ENCODE measurements at places on chromosomes 11 and 22.

DNA sequence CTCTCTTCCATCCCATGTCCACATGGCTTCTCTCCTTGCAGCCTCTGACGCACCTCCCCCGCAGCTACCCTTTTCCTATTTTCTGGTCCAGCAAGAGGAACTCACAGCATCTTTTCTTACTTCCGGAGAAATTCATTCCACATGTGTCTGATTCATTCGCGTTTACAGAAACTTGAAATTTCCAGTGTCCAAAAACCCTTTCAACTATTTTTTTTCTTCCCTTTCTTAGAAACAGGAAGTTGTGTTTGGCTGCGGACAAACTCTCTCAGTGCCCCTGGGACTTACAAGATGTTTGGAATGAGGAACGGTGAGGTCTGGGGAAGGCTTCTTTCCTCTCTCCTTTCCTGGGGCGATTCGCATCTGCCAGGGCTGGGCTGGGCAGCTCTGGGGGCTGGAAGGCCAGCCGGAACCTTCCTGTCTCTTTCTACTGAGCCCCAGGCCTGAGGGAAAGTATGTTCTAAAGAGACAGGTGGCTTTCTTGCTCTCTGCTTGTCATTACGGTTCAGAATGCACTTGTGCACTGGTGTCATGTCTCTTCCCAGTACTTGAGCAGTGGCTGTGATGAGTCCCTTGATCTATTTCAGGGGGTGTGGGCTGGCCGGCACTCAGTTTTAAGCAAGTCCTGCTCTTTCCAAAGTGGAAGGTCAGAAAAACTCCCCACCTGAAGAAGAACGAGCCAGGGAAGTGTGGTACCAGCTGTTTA is 27.5 kb downstream of the ADAMTS8 start:
- DNase-seq, result no peak

DNA sequence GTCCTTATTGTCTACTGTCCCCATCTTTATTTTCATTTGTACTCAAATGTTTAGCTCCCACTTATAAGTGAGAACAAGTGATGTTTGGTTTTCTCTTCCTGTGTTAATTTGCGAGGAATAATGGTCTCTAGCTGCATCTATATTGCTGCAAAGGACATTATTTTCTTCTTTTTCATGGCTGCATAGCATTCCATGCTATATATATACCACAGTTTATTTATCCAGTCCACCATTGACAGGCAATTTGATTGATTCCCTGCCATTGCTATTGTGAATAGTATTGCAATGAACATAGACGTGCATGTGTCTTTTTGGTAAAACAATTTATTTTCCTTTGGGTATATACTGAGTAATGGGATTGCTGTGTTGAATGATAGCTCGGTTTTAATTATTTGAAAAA is 1545.8 kb upstream of the RAG2 start:
- DNase-seq, result no peak

- no peak for DNase-seq
Measured at GRCh38 chr11:2932850-2933251, 3.6 kb upstream of the PHLDA2 start.

- DNase-seq, result no peak
Measured at GRCh38 chr11:60165538-60165937, 17.3 kb downstream of the MS4A6A start.

DNA sequence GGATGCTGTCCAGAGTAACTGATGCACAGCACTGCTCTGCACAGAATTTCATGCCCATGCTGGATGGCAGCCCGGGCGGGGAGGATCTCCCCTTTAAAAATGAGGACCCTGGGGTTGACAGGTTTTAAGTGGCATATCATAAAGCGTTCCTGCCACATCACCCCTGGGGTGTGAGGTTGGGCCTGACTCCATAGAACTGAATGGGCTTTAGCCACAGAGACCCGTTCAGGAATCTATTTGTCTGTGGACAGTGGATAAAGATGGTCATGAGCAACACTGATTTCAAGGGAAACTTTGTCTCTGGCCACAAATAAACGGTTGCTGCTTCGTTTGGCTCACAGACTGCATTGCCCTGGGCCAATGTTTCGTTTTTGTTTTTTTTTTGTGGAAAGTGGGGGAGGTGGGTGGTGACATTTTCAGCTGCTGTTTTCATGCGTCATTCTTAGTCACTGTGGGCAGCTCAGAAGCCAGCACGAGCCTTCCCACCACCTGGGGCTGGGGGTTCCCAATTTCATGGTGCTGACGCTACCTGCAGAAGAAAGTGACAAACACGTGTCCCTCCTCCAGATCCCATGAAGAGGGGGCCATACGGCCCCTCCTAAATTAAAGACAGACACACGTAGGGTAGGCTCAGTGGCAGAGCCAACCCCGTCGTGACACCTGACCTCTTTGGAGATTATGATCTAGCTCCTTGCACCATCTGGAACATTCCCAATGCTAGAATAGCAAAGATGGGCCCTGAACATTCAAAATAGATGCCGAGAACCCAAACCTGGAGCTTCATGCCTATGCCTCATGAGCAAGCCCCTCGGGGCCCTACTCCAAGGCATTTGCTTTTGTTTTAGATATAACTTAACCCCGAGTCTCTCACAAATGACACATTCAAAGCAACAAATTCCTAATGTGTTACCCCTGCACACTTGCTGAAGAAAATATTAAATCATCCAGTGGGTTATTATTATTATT is 54.8 kb upstream of the PHF21B start:
- DNase-seq, result no peak

DNA sequence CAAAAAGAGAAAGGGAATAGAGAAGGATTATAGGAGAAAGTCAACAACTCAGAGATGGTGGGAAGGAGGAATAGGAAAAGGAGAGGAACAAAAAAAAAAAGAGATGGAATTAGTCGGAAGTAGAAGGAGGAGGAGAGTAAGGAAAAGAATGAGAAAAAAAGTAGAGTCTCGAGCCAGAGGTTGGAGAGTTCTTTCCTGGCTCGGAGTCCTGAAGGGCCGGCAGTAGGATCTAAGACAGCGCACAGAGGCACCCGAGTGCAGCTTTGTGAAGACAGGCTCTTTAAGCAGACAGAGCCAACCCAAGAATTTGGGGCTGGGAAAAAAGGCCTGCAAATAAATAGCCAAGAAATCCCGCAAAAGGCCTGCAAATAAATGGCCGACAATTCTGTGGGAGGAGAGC is 170.4 kb upstream of the CCDC90B start:
- no peak for DNase-seq

GRCh38 chr11:84714316-84714780 is 912.8 kb downstream of the DLG2 start:
- peak; percentile 61 for DNase-seq

- no peak for DNase-seq
Measured at GRCh38 chr11:117170210-117170609, 8.3 kb upstream of the SIDT2 start.

DNA sequence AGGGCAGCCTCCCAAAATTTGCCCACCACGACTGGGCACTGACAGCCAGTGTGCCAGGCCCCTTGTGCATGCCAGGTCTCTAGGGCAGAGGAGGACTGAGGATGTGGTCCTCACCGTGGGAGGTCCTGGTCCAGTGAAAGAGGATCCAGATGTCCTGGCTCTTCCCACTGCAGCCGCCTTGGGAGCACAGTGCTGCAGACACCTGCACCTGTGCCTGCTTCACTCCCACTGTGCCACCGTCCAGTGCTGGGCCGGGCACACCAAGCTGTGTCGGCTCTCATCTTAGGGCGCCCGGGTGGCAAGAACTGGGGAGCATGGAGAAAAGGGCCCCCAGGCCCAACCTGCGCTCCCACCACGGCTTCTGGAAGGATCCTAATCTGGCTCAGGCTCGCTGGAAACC is 1147.1 kb downstream of the BRD1 start:
- no peak for DNase-seq

DNA sequence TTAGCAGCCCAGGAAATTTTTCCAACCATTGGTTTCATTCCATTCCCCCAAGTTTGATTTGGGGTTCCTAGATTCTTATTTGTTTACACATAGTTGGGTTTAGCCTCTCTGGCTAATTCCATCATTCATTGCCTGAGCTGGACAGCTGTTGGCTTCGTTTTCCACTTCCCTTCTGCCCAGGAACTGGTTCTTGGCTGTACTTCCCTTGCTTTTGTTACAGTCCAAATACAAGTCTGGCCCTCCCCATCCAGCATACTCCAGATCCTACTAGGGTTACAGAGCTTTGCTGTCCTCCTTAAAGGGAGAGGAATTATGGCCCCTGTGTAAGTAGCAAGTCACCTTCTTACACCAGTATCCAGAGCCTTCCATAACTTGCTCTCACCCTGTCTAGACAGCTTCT is 356.3 kb downstream of the FAT3 start:
- DNase-seq, result no peak

- DNase-seq, result no peak
Measured at GRCh38 chr11:2092956-2093412, 46.2 kb downstream of the IGF2 start.

DNA sequence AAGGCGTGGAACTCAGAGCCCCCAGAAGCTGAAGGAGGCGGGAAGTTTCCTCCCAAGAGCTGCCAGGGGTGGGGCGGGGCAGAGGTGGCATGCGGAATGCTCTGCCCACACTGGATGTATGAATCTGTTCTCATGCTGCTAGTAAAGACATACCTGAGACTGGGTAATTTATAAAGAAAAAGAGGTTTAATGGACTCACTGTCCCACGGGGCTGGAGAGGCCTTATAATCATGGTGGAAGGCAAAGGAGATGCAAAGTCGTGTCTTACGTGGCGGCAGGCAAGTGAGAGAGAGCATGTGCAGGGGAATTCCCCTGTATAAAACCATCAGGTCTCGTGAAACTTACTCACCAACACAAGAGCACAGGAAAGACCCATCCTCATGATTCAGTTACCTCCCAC is 57.6 kb downstream of the SMIM38 start:
- DNase-seq, result no peak

DNA sequence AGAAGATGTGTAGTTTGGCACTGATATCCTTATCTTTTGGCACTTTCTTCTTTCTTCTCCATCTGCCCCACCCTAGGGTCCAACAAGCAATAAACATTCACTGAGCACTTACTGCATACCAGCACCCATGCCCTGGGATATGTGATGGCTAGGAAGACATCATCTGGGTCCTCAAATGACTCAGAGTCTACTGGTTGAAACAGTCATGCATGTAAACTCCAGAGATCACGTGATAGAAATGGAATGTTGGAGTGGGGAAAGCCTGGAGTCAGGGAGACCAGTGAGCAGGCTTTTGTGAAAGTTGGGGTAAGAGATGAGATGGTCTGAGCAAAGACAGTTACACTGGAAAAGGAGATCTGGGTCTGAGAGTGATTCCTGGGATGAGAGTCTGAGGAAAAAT is 724.9 kb upstream of the TENM4 start:
- no peak for DNase-seq

DNA sequence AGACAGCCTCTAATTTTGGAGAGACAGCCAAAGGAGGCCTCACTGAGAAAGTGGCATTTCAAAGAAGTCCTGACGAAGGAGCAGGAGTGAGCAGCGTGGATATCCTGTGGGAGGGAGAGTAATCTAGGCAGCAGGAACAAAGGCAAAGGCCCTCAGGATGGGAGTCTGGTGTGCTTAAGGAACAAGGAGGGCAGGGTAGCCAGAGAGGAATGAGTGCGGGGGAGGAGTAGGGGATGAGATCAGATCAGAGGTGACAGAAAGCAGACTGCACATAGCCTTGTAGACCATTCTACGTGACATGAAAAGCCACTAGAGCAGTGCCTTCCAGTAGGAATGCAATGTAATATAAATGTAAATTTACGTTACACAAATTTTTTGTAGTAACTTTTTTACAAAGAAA is 5.6 kb downstream of the SLC36A4 start:
- DNase-seq, result no peak

DNA sequence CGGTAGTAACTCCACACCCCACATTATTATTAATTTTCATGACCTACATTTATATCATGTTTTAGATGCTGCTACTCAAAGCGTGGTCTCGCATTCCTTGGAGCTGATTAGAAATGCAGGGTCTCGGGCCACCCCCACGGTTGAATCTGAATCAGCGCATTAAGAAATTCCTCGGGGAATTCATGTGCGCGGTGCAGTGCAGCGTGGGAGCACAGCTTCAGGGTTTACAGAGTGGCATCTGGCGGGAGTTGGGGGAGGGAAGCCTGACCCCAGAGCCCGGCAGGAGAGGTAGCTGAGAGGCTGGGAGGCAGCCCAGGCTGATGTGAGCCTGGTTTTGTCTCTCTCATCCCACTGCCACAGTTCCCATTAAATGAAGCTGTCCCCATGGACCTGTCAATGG is 48.1 kb upstream of the DAGLA start:
- DNase-seq, result no peak

- peak; percentile 66 for DNase-seq
Measured at GRCh38 chr11:128451652-128452470, 135.5 kb downstream of the ETS1 start.

- DNase-seq, result no peak
Measured at GRCh38 chr11:96986516-96986915, 596.7 kb downstream of the JRKL start.

DNA sequence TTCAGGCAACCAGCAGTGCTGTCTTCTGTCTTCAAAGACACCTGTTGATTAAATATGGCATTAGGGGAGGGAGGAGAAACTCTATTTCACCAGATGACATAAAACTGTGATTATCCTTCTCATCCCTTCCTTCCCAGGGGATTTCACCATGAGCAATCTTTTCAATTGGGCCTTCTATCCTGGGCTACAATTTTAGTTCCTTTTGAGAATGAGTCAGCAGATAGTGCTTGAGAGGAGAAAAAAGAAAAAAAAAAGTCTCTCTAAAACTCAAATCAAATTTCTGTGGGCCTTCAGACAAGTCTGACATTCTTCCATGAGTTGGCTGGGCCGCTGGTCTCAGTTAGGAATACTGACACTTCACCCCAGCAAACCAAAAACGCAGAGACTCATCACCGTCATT is 7.2 kb downstream of the FLI1 start:
- DNase-seq, result no peak

- DNase-seq, result no peak
Measured at GRCh38 chr22:22178992-22179391, 65.6 kb upstream of the VPREB1 start.

- DNase-seq, result no peak
Measured at GRCh38 chr11:43746670-43747069, 66.1 kb downstream of the HSD17B12 start.

DNA sequence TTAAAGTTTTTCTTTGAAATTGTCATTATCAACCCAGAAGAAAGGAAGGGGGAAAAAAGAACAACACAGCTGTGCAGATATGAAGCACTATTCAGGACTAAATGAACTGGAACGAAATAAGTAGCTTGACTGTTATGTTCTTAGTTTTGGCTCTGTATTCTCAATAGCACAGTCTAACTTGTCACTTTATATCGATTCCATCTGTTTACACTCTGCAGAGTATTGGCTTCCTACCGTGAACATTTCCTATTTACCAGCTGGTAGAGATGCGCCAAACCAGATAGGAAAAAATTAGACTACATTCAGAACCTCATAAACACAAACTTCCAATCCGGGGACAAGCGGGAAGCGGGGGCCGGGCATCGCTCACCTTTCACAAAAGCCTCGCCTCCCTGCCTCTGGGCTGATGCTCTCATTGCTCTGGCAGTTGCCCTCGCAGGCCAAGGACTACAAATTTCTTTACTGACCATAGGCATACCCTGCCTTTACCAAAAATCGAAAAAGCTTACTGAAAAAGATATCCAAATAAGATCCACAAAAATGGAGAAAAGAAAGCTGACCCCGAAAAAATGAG is 66.2 kb downstream of the EFCAB6 start:
- no peak for DNase-seq

- no peak for DNase-seq
Measured at GRCh38 chr22:48182846-48183805, 1420.7 kb downstream of the TBC1D22A start.

Data from NCI-H774 (cell line).